ENCODE measurements at places on chromosomes 2 and 18. TPM values are rescaled to one million over a fixed set of nuclear protein-coding genes. Genes with fewer than 3 reads are reported as not detected.

GRCh38 chr2:242065426-242065825, 195.9 kb downstream of the RTP5 start:
- DNase-seq = no peak

AQP12B gene
- 0.48 TPM for polyA plus RNA-seq

DNA sequence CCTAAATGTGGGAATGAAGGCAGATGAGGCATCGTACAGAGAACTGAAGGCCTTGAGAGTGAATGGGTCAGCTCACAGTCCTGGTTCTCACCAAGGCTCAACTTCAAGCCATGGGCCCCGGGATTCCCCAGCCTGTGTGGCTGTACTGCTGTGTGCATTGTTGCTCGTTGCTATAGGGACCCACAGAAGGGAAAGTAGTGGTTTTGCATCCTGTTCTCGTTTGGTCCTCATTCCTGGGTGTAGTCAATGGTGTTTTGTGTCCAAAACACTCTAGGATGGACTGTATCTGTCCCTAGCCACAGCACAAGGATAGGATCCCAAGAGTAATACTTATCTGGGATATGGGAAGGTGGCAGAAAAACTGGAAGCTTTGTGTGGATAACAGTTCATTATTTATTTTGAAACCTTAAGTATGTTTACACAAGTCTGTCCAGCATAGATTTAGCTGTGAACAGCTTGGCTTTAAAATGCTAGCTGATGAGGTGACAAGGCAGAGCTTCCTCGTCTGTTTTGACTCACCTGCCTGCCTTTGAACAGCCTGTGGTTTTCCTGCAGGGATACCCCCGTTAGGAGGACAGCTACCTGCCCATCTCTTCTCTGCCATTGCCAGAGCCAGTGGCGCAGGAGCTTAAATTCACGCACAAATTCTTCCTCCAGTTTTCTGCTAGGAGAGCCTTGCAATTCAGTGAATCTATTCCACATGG, 85.0 kb downstream of the WDSUB1 start:
- no peak for DNase-seq

PARD6G gene
- 29.4 TPM for polyA plus RNA-seq

GNAL gene
- 4.0 TPM for polyA plus RNA-seq

- DNase-seq = no peak
These were observed 75.9 kb downstream of the RAD51AP2 start for GRCh38 chr2:17442334-17442733.

GRCh38 chr2:238820916-238821315, 27.0 kb upstream of the TWIST2 start:
- DNase-seq = no peak

- no peak for DNase-seq
These were observed 9.2 kb downstream of the ALLC start for GRCh38 chr2:3667151-3667631.

DNA sequence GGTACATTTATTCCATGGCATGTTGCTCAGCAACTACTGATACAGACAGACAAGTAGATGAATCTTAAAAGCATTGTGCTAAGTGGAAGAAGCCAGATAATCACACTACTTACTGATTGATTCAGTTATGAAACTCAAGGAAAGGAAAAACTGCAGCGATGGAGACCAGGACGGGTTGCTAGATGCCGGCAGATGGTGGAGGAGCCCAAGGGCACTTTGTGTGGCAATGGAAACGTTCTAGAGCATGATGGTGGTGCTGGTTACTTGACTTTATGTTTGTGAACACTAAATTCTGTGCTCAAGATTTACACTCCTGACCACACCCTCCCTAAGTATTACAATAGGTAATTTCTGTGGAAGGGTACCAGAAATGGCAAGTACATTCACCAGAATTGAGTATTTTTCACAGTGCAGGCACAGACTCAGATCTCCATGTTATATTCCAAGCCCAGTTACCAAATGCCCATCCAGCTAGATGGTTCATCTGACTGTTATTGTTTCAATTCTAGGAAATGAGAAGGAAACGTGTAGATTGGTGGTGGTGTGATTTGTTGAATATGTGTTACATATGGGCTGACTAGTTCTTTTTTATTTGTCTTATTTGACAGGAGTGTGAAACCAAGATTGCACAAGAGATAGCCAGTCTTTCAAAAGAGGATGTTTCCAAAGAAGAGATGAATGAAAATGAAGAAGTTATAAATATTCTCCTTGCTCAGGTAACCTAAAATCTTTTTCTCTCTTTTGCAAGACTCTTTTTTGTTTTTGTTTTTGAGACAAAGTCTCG, 55.1 kb downstream of the RALBP1 start:
- no peak for DNase-seq

LYG1 gene
- polyA plus RNA-seq = 6.2 TPM

DNA sequence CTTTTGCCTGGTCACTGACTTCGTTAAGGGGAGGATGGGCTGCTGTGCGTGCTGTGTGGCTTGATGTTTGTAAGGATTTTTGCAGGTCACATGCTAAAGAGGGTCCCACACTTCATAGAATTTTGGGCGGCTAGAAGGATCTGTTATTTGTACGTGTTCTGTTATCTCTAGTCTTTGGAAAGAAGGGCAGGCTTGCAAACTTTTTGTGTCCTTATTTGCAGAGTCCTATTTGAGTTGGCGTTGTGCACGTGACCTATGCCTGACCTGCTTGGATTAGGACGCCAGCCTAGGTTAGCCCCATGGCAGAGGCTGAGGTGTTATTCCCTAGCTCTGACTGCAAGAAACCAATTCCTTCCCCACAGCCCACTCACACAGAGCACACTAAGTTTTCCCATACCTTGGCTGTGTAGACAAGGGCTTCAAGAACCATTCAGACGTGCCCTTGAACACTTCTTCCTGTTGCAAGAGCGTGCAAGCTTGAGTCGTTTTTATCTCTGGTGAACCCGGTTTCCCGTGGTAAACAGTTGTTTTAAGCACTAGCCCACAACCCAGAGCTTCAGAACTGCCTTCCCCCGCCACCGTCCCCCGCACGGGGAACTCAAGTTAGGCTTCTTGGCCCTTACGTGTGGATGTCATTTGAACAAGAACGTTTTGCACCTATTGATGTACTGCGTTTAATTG, 94.6 kb downstream of the LDLRAD4 start:
- no peak for DNase-seq

HOXD1 gene
- polyA plus RNA-seq = 9.8 TPM

FZD7 gene
- 71.4 TPM for polyA plus RNA-seq
